ENCODE measurements at places on chromosomes 5 and 9.

DNA sequence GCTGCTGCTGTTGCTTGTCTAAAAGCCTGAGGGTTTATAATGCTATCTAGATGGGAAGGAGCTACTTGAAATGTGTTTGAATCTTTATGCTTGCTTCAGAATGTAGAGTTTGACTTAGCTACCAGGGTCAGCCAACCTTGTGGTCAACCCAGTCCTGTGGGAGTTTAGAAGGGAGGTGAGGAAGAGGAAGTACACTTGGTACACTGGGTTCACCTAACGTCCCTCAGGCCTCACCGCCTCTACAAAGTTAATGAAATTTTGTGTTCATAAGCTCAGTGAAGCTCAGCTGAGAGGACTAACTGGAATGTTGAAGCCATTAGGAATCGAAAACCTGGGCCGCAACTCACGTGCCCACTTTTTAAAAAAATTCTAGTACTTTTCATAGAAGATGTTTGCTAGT is 10.7 kb downstream of the IQGAP2 start:
- no peak for DNase-seq

DNA sequence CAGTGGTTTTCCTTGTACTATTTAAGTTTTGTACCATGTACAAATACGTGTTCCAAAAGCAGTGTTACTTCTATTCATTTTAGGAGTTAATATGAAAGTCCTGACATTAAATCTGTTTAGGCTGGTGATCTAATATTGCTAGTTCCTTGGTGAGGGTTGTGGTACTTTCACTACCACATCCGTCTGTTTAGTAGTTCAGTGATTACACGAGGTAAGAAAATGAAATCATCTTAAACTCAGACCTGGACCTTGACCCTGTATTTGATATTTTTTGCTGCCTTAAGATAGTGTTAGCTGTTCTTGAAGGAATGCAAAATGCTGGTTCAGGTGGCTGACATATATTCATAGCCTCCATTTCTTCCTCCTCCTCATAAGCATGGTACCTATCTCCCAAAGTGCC is 50.3 kb downstream of the MTAP start:
- no peak for DNase-seq

DNA sequence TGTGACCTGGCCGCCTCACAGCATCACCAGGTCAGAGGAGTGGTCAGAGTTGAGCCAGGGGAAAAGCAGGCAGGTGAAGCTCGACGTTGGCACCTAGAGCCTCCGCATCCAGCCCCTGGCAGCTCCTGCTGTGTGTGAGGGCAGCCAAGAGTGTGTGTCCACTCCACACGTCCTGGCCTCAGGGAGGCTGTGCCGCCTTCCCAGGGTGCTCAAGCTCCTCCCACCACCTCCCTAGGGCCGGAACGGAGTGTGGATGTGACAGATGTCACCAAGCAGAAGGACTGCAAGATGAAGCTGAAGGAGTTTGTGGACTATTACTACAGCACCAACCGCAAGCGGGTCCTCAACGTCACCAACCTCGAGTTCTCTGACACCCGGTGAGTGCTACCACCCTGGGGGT is 72.5 kb downstream of the PHF2 start:
- DNase-seq, result no peak

DNA sequence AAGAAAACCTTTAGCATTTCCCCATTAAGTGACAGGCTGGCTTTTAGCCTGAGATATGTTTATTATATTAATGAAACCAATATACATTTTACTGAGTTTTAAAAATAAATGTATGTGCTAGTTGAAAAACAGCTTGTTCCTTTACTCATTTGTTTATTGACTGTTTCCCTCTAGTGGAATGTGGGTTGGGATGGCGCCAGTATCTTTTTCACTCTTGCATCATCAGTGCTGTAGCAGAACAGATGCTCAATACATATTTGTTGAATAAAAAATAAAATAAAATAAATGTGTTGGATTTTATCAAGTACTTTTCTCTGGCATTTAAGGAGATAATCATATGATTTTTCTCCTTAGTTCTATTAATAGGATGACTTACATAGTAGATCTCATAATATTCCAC is 43.0 kb downstream of the FSTL4 start:
- DNase-seq, result no peak
